ENCODE measurements at places on chromosomes 6 and 20. TPM values are rescaled to one million over a fixed set of nuclear protein-coding genes. Genes with fewer than 3 reads are reported as not detected.

Gene DYNLRB1
- total RNA-seq, result 249 TPM

Gene CASS4
- 0.08 TPM for total RNA-seq

Gene NR2E1
- total RNA-seq, result 0.09 TPM

Gene WRNIP1
- 41.2 TPM for total RNA-seq

Gene HAO1
- not detected for total RNA-seq

Gene HRH3
- not detected for total RNA-seq

Gene BMP7
- 0.13 TPM for total RNA-seq

Gene SIRPB1
- 0.84 TPM for total RNA-seq
